ENCODE measurements at places on chromosomes 13 and 19.

GRCh38 chr19:33755099-33756035, 41.3 kb upstream of the KCTD15 start:
- no peak for DNase-seq

GRCh38 chr13:37995092-37995491, 125.5 kb upstream of the TRPC4 start:
- DNase-seq: no peak

- no peak for DNase-seq
Observed at GRCh38 chr19:40954573-40954972, 36.5 kb upstream of the CYP2B6 start.

DNA sequence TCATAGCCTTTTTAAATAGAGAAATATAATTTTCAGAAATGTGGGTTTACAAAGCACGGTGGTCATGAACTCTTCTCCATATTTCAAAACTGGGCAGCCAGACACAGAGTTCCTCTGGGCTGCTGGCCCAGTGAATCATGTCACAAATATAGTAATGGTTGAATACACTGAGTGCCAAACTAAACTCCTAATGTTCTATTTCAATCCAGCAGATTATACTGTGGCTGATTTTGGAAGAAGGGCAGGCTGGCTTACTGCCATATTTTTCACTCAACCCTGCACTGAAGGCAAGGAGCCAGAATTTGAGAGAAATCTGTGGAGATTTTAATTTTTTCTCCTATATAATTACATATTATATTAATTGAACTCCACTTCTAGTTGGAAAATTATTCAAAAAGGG, 17.0 kb upstream of the PRR20A start:
- no peak for DNase-seq

- DNase-seq: no peak
Observed at GRCh38 chr13:43086181-43086580, 62.8 kb downstream of the DNAJC15 start.

DNA sequence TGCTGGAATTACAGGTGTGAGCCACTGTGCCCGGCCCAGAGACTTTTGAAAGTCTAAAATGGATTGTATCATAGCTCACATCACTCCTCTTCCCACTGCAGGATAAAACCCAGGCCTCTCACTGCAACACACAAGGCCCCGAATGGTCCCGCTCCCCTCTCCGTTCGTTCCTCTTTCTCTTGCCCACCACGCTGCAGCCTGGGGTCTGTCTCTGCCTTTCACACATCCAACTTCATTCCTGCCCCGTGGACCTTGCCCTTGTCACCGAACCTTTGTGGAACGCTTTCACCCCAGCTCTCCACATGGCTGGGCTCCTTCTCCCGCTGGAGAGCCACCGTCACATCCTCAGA, 42.6 kb downstream of the NFIC start:
- no peak for DNase-seq

DNA sequence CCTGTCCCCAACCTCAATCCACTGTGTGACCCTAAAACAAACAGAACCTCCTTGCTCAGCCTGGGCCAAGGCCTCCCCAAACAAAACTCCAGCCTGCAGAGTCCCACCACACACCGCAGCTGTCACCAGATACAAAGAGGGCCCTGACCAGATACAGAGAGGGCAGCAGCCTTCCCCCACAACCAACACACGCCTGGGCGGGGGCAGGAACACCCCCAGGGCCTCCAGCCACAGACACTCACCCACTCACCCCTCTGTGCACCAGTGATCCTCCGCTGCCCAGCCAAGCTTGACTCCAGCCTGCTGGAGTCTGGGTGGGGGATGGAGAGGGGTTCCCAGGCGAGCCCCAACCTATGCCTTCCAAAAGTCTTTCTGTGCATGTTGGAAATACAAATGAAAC, 5.9 kb upstream of the CIRBP start:
- DNase-seq: no peak

- no peak for DNase-seq
Observed at GRCh38 chr13:28239374-28239773, 101.0 kb downstream of the PAN3 start.

GRCh38 chr13:111344471-111345191, 24.2 kb downstream of the TEX29 start:
- peak; percentile 66 for DNase-seq

GRCh38 chr13:99191900-99192399, 8.7 kb upstream of the UBAC2 start:
- no peak for DNase-seq

DNA sequence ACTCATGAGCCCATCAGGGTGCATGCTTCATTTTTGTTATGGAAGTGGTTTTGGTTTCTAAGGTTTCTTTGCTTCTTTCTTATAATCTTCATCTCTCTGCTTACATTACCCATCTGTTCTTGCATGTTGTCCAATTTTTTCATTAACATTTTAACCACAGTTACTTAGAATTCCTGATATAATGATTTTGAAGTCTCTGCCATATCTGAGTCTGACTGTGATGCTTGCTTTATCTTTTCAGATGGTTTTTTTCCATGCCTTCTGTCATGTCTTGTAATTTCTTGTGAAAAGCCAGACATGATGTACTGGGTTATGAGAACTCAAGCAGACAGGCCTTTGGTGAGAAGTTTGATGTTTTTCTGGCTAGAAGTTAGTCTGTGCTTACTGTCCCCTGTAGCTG, 8.0 kb upstream of the ARGLU1 start:
- DNase-seq: no peak

GRCh38 chr13:36674337-36675212, 755 bp downstream of the SERTM1 start:
- no peak for DNase-seq

DNA sequence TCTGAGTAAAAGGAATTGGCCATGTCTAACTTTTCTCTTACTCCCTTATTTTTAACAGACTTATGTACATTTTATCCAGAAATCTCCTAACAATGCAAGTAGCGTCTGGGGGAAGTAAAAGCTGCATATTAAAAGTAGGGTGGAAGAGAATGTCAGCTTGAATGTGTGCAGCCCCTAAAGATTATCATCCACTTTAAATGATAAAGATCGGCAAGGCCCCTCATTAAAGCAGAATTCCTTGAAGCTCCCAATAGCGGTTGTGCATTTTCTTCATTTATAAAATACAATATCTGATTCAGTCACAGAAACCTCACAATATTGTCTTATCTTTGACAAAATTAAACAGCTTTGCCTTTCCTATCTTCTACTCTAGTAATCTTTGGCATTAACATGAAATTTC, 184.6 kb downstream of the LHFPL6 start:
- DNase-seq: no peak

DNA sequence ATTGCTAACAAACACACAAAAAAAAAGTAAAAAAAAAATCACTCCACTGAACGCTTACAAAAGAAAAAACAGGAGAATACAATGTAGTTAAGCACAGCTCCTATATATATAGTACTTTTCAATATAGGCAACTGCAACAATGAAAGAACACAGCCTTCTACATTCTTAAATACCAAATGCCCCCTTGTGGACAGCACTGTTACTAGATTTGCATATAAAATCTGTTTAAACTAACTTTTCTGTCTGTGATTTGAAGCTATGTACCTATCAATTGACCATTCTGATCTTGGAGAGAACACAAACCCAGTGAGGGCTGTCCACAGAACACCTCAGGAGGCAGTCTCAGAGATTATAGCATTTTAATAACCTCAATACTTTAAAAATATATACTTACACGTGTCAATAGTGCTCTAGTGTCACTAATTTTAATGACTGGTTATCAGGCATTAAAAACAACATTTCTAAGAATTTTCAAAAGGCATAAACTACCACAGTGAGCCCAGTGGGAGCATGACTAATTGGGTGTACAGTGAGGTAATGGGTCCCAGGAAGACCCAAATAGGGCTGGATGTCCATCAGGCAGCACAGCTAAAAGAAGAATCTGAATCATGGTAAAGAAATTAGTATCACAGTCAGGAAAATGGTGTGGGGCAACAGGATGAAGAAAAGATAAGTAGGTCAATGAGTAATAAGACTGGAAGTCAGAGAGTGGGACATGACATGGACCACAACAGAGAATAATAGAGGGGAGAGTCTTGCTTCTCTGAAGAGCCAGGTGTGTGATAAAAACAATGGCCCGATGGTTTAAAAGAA, 22.2 kb downstream of the CCDC169 start:
- peak; percentile 76 for DNase-seq

DNA sequence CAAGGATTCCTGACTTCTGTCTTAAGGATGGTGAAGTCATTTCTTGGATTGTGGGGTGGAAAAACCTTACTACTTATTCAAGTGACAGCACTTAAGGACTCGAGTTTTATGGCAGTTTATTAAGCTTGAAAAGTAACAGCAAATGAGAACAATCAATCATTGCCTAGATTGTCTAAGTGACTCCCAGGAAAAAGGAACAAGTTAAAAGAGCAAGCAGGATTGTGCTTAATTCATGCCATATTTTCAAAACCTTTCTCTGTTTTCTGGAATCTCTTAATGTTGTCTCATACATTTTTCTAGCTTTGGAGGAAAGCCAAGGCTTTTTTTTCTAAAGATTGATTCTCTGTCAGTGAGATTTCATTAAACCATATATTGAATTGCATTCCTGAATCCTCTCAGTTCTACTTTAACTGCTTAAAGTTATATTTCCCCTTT, 236.2 kb upstream of the HTR2A start:
- no peak for DNase-seq

DNA sequence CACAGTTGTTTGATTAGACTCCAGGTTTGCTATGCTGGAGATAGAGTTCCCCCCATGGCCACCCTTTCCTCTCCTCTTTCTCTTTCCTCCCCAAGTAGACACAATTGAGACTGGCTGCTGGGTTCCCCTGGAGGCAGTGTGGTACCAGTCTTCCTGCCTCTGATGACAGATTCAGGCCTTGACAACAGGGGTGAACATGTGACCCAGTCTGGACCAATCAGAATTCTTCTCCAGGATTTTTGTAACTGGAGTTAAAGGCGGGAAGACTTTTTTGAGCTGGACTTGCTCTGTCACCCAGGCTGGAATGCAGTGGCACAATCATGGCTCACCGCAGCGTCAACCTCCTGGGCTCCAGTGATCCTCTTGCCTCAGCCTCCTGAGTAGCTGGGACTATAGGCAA, 48.7 kb downstream of the CCNE1 start:
- DNase-seq: no peak

DNA sequence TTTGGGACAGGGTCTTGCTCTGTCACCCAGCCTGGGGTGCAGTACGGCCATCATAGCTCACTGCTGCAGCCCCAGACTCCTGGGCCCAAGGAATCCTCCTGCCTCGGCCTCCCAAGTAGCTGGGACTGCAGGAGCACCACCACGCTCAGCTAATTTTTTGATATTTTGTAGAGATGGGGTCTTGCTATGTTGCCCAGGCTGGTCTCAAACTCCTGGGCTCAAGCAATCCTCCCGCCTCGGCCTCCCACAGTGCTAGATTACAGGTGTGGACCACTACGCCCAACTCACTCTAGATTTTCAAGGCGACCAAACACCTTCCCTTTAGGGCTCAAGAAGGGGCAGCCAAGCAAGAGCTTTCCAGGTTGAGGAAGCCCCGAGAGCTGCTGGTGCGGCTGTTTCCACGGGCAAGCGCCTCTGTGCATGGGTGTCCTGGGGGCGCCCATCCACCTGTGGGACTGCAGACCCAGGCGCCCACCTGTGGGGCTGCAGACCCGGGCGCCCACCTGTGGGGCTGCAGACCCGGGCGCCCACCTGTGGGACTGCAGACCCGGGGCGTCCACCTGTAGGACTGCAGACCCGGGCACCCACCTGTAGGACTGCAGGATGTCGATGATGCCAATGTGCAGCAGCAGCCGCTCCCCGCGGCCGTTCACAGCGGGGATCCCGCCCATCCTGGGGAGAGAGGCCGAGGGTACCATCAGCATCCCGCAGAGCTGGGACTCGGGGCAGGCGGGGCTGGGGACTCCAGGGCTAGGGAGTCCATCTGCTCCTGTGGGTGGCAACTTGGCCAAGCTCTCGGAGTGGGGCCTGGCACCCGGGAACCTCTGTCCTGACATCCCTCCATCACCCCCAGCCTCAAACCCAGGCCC, 21.7 kb upstream of the CACTIN start:
- DNase-seq: no peak

- no peak for DNase-seq
Observed at GRCh38 chr13:102504002-102504401, 92.8 kb upstream of the TPP2 start.

DNA sequence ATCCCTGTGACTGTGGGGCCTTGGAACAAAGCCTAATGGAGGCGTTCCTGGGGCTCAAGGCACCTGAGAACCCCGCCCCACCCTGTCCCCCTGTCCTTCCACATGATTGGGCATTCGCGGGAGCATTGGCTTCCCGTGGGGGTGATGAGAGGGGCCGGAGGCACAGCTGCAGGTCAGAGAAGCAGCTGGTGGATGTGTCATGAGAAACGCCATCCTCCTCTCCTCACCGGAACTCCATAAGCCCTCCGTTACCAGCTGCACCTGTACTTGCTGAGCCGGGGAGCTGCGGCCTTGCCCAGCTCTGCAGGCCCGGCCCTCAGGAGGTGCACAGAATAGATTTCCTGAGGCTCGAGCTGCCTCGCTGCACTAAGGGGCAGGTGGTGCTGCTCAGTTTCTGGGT, 42.0 kb downstream of the CAPN12 start:
- DNase-seq: no peak

DNA sequence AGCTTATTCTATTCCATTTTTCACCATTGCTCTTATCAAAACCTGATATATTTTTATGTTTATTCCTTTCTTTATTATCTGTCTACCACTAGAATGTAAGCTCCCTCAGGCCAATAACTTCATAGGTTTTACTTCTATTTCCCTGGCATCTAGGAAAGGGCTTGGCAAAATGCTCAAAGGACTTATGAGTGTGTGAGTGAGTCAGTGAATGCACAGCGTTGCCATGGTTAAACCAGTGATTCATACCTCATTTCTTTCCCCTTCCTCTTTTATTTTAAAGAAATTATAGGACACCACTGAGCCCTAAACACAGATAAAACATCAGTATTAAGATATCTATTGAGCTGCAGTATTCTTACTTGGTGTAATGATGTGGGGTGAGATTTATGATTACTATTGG, 162.1 kb downstream of the GPC6 start:
- DNase-seq: peak; percentile 11

DNA sequence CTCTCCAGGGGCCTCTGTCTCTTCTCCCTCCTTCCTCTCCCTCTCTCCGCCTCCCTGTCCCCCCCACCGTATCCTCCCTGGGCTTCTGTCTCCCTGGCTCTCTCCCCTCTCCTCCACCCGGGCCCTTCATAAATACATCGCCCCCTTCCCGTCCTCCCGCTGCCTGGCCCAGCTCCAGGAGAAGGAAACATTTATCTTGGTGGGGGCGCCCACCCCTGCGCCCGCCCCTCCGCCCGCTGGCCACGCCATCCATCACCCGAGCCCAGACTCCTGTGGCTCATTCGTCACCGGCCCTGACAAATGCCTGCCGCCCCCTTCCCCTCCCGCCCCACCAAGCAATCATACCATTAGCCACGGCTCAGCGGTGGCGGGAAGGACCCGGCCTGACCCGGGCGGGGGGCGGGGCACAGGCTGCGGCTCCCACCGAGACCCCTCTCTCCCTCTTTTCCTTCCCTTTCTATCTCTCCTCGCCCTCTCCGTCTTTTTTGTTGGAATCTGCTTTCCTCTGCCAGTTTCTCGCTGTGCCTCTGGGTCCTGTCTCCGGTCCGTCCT, 2.6 kb upstream of the MEIS3 start:
- DNase-seq: no peak
